SJSA1 (cell line): ENCODE measurements at places on chromosomes 13 and 19.

DNA sequence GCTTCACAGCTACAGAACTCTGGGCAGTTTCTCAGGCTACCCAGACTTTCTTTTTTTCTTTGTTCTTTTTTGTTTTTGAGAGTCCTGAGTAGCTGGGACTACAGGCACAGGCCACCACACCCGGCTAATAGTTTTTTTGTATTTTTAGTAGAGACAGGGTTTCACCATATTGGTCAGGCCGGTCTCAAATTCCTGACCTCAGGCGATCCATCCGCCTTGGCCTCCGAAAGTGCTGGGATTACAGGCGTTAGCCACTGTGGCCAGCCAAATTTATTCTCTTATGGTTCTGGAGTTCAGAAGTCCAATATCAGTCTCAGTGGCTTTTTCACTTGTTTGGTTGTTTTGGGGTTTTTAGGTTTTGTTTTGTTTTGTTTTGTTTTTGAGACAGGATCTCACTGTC, 12.4 kb downstream of the MEIOSIN start:
- no peak for DNase-seq

GRCh38 chr13:46603165-46603603, 50.2 kb downstream of the LRCH1 start:
- DNase-seq: no peak

DNA sequence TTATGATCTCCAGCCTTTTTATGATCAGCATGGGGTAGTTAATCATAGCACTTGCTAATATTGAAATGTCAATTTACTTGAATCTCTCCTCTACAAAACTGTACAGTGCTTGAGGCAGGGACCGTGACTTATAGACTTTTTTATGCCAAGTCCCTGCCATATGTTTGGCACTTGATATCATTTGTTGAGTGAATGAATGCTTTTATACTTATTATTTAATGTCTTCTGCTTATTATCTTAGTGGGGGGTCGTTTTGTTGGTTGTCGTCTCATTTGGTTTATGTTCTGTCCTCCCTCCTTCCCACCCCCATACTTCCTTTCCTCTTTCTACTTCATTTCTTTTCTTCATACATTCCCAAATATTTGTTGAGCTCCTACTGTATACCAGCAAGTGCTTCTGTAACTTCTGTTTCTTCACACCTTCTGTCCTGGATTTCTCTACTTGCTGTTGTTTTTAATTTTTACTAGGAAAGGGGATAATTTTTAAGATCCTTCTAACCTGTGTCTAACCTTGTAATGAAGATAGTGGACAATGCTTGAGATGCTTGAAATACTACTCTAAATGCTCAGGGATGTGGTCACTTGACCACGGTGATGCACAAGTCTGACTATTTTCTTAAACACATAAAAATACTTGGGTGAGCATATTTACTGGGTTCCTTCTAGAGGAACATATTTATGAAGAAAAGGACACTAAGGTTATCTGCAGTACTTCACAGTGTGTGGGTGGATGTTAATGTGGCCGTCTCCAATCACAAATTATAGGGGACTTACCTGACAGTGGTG, 223.8 kb downstream of the TDRD3 start:
- DNase-seq: no peak

GRCh38 chr19:2289714-2290435, 7.9 kb upstream of the PEAK3 start:
- no peak for DNase-seq

DNA sequence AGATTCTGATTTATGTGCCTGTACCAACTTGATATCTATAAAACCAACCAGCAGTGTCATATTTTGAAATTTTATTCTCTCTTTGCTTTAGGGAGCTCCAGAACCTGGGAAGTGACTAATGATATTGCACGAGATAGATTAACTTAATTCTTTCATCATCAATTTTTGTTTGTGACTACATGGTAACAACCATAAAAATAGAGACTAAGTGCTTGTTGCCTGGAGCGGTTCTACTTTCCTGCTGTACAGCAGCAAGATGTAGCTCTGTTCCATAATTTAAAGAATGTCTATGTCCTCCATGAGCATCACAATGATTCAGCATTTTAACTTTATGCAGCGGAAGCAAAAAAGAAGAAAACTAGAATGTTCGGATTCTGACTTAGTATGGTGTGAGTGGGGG, 275.6 kb downstream of the KLF5 start:
- DNase-seq: no peak

- no peak for DNase-seq
Measured at GRCh38 chr19:51784922-51785690, 9.9 kb upstream of the FPR3 start.

DNA sequence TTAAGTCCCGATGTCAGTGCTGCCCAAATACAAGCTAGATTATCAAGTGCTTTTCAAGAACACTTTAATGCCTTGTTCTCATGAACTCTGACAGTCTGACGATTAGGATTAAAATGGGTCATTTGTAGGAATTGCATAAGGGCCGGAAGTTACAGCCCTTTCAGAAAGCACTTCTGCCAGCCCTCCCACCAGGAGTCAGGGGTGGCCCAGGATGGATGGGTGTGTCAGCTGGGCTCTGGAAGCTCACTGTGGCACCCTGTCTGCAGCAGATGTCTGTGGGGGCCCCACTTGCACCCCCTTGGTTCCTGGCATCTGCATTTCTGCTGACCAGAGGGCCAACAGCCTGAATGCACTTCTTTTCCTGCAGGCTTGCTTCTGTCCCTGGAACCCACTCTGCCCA, 712.7 kb downstream of the UQCRFS1 start:
- DNase-seq: no peak
